ENCODE measurements at places on chromosomes 5 and 9. TPM values are rescaled to one million over a fixed set of nuclear protein-coding genes. Genes with fewer than 3 reads are reported as not detected.
A peak's percentile ranks its signal among the peaks of the same experiment; 100 is the strongest.

DNA sequence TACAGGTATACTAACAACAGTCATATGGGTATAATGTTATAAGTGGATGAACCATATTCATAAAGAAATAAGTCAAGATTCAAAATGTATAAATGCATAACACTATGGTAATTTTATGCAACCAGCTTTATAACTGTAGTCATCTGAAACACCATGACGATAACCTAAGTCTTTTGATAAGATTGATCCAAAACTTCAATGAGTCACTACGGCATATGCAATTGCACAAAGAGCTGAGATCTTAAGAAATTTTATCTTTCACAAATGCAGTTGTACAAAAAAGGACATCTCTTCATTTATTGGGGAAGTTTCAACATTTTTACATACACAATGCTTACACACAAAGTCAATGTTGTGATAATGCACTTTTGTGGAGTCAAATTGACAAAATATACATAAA, 20.3 kb downstream of the FAM81B start:
- DNase-seq = no peak

GRCh38 chr9:14654932-14655331, 38.3 kb downstream of the ZDHHC21 start:
- no peak for DNase-seq

DNA sequence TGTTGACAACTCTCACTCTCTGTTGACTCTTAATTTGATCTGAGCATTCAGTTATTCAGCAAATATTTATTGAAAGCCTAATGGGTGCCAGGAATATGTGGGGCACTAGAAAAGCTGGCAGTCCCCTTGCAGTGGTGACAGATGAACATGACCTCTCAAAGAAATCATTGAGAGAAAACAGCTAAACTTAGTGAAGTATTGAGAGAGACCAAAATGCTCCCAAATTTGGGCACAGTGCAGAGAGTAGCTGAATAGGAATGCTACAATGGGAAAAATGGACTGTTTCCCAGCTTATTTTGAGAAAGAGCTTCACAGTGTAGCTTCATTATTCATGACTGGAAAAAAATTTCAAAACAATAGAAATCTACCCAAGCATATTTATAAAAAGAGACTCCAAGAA, 257.9 kb downstream of the SGCD start:
- no peak for DNase-seq

- DNase-seq = no peak
These were observed 537.2 kb upstream of the TLE4 start for GRCh38 chr9:79034583-79034982.

- DNase-seq = no peak
These were observed 46.8 kb downstream of the CYSTM1 start for GRCh38 chr5:140221697-140222223.

DNA sequence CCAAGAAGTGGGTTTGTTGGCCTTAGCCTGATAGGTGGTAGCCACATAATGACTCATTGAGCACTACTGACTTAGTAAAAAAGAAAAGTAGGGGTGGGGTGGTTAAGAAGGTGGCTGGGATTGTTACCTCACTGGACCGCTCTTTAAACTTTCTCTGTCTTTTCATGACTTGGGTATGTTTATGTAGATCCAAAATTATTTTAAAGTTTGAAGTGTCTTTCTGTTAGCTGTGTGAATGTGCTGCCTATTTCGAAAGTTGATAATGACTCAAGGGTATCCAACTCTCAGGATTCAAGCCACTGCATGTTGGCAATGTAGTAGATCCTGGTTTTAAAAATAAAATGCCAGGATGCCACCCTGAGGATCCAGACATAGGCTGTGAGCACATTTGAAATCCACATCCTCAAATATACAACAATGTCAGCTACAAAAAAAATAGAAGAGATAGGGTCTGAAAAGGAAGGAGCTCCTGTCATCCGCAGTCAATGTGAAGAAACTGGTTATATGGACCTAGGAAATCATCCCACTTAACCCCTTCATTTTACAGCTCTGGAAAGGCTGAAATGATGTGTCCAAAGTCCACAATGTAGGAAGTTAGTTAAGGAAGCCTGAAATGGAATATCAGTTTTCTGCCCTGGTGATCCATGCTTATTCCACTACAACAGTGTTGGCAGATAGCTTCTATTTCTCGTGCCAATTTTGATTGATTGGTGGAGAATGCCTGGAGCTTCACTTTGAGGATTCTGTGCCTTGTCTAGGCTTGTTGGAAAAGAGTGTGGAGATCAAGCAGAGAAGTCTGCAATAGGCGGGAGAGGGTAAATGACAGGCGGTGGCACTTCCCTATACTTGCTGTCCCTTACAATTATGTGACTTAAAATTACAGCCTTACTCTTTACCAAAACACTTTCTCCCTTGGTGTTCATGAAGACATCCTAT, 23.4 kb downstream of the ZNF462 start:
- DNase-seq = no peak

DNA sequence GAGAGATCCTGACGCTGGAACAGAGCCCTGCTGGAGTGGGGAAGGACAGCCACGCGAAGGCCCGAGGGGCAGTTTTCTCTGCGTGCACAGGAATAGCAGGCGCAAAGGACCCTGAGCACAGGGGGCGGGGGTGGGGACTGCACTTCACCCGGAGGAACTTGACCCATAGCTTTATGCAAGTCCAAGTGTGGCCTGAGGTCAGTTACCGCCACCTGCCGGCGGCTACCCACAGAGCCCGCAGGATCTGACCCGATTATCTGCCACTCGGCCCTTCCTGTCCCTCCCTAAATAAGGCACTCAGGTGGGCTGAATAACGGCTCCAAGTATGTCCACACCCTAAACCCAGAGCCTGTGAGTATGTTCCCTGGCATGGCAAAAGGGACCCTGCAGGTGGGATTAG, 65.4 kb upstream of the FCN1 start:
- no peak for DNase-seq

The PLPP1 gene
- 28.3 TPM for total RNA-seq

DNA sequence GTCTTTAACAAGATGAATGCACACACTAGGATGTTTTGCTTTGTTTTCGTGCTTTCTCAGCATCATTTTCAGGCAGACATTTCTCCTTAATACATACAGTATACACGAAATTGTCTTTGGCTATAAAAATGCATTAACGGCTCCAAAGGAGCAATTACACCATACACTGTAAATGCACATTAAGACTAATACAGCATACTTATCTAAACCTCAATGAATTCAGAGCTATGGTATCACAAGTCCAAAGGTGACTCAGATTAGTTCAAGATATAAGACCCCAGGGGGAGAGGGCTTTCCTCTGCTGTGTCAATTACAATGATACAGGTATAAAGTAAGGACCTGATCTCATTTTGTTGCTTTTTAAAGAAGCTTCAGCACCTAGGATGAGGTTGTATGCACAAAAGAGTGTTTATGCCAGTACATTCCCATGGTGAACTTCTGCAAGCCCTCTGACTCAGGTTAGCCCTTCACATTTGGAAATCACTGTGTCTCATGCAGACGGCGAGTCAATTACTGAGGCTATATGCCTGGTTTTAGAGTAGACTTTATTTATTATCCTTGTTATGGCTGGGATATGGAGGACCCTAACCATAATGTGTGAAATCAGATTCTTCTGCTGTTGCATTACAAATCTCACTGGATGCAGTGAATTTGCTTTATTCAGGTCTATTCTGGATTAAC, 233.3 kb downstream of the ZNF608 start:
- DNase-seq = no peak

The OTP gene
- total RNA-seq = not detected

The NMUR2 gene
- total RNA-seq = not detected

GRCh38 chr5:61232490-61233050, 70.3 kb upstream of the SMIM15 start:
- DNase-seq = no peak

DNA sequence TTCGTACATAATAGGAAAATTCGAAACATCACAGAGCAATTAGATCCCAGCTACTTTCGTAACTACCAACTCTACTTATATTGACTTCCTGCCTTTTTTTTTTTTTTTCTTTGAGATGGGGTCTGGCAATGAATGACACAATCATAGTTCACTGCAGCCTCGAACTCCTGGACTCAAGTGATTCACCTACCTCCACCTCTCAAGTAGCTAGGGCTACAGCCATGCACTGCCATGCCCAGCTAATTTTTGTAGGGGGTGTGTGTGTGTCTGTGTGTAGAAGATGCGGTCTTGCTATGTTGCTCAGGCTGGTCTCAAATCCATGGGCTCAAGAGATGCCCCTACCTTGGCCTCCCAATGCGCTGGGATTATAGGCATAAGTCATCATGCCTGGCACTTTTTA, 5.8 kb upstream of the PAIP2 start:
- DNase-seq = no peak

The EGFLAM gene
- 53.0 TPM for total RNA-seq

GRCh38 chr9:35945341-35946018, 12.5 kb downstream of the OR2S2 start:
- DNase-seq = peak; percentile 87

DNA sequence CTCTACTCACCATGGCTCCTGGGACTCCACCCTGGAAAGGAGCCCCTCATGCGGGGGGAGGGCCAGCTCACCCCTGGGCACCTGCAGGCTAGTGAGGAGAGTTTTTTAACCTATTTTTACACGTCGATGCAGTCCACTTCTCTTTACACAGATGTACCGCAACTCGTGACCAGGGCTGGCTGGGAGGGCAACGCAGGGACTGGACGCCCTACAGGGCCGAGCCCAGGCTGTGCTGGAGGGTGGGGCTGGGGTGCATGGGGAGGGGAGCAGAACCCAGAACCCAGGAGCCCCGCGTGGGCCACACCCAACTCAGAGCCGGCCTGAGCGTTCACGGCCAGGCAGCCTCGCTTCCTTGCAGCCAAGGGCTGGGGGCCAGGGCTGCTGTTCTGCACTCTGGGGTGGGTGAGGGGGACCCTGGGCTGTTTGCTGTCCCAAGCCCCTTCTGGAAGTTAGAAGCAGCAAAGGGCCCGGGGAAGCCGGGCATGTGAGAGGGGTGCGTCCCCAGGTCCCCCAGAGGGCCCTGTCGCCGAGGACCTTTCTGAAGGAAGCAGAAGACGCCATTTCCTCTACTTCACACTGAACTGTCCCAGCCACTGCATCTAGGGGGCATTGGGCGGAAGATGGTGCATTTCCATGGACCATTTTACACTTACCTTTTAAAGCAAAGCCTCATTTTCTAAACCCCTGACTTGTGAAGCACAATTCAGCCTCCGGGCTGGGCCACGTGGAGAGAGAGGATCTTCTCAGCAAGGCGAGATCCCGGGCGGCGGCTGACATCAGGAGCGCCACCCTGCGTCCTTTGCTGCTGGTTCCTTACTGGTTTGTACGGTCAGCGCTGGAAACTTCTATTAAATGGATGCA, 90.5 kb downstream of the KCNT1 start:
- no peak for DNase-seq

- DNase-seq = no peak
These were observed 8.5 kb downstream of the LCN9 start for GRCh38 chr9:135671591-135672041.

GRCh38 chr5:30804739-30805505, 388.6 kb upstream of the CDH6 start:
- no peak for DNase-seq

DNA sequence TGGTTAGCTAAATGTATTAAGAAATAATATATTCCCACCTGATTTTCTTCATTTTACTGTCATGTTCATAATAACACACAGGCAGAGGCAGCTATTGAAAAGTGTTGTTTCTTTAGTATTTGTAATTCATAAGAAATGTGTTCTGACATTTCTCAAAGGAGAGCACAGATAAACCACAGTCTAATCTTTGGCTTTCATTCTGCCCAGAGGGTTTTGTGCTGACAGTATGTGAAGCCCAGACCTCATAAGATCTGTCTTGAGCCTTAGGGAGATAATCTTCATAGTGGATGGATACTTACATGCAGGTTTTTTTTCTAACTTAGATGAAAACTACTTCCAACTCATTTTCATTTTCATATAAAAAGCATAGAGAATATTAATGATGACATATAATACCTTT, 206.1 kb downstream of the CHSY3 start:
- no peak for DNase-seq

DNA sequence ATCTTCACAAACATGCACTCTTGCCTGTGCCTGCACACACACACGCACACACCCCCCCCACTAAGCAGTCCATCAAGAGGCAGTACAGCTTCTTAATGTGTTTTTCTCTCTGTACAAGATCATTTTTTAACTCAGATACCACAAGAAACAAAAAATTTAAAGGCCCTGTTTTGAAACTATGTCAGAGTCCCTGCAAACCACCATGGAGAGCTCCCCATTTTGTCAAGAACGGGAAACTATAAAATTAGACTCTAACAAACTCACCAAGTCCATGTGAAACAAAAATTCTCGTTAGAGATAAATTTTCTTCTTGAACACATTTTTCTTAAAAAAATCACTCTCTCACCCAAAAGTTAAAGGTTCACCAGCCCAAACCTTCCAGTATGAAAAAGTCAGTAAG, 86.3 kb downstream of the ELAVL2 start:
- DNase-seq = no peak

DNA sequence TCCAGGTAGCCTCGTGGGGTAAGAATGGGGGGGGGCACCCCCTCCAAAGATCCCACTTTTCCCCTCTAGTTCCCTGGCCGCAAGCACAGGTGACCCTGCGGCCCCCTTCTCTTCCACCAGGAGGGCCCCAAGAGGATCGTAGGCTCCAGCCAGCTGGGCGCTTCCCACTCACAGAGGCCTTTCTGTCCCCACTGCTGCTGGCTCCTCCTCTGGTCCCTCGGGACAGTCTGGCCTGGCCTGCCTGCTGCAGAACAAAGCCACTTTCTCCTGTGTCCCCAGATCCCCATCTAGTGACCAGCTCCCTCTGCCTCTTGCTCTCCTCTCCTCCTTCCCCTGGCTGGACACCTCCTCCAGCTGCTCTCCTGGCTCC, 534 bp upstream of the SAPCD2 start:
- no peak for DNase-seq

DNA sequence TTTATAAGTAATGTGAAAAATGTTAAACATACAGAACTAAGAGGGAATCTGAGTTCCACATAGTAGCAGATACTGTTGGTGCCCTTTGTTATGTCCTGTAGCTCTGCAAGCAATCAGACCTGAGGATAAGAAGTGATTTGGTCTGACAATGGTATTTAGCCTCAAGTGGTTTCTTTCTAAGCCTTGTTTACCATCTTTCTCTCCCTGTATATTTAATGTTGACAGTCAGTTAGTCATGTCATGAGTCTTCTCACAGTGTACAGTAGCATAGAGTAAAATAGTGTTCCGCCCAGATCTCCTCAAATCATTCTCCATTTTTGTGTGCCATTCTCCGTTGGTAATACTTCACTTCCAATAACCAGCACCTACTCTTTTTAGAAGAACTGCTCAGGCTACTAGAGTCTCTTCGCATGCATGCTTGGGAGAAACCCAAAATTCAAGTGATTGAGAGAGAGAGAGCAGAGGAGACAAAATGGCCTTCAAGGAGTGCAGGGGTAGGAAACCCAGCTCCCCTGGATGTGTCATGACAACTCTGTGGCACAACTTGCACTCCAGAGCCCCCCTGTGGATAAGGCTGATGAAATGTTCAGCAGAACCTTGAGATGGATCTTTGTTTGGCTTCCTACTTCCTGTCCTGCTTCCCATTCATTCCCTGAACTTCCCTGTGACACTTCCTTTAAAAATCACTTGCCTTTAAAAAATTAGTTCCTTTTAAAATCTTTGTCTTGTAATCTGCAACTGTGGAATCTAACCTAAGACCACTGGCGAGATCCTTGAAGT, 129.2 kb upstream of the FST start:
- DNase-seq = no peak

The IFNA13 gene
- total RNA-seq = not detected

The PHF24 gene
- total RNA-seq = not detected

- no peak for DNase-seq
These were observed 190.1 kb downstream of the TMEM232 start for GRCh38 chr5:110536120-110537115.

The CFAP157 gene
- not detected for total RNA-seq

GRCh38 chr5:55994998-55995914, 493 bp upstream of the IL6ST start:
- DNase-seq = peak; percentile 96

The KCNMB1 gene
- not detected for total RNA-seq
